AG20443 (cell line): ENCODE measurements at places on chromosomes 3 and 15.
A peak's percentile ranks its signal among the peaks of the same experiment; 100 is the strongest.

- no peak for DNase-seq
Measured at GRCh38 chr3:105401691-105402149, 35.0 kb downstream of the ALCAM start.

- no peak for DNase-seq
Measured at GRCh38 chr3:21449738-21450137, 301.3 kb downstream of the ZNF385D start.

DNA sequence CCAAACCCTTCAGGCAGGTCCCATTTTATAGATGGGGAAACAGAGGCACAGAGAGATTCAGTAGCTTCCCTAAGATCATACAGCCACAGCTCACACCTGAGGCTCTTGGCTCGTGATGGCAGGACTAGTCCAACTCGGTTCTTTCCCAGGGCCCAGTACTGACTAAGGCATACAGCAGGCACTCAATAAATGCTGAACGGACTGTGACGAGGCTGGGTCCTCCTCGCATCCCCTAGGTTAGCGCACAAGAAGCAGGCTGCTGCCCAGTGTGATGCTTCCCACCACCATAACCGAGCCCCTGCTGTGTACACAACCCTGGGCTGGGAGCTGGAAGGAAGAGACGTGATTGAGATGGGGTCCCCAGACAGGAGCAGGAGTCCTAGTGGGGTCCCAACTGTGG is 24.9 kb downstream of the PLXND1 start:
- no peak for DNase-seq

GRCh38 chr3:71247221-71247957 is 336.1 kb downstream of the FOXP1 start:
- DNase-seq = peak; percentile 53

GRCh38 chr3:64627471-64628321 is 60.1 kb downstream of the ADAMTS9 start:
- no peak for DNase-seq

DNA sequence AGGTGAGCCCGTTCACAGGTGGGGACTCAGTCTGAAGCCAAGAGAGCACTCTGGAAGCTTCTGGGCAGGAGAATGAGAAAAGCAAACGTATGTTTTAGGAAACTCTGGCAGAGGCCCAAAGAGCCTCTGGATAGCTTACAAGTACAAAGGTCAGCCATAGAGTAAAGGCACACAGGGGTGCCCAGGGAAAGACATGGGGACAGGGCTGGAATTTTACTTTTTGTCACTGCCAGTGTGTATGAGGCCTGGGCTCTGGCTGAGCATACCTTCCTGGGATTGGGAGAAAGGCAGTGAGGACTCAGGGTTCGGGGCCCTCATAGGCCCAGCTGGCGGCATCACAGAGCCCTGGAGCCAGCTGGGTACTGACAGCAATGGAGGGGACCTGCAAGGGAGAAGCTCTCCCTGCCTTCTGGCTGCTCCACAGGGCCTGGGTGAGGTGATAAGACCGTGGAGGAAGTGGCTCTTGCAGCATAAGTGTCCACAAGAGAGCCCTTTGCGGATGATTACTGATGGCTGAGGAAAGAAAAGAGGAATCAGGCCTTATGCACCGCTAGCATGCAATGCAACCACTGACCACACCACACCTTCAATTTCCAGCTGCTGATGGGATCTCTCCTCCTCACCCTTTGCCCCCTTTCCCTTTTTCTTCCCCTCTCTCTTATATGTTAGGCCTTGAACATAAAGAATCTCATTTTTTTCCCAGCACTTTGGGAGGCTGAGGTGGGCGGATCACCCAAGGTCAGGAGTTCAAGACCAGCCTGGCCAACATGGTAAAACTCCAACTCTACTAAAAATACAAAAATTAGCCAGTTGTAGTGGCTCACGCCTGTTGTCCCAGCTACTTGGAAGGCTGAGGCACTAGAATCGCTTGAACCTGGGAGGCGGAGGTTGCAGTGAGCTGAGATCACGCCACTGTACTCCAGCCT is 25.1 kb upstream of the BCL2L10 start:
- no peak for DNase-seq

DNA sequence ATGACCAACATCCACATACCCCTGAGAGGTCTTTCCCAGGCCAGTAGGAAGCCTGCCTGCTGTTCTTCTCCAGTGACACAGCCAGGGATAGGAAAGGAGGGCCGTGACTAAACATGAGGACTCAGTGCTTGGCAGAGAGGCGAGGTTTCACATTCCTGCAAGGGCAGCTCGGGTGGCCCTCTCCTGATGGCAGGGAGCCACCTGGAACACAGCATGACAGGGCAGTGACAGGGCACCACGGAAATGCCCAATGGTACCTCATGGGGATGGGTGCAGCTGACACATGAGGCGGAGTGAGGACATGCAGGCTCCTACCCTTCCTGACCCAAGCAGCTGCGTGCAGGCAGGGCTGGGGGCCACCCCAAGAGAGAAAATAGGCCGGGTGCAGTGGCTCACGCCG is 7.4 kb upstream of the TGM5 start:
- no peak for DNase-seq

GRCh38 chr3:27565201-27565852 is 81.1 kb upstream of the SLC4A7 start:
- DNase-seq = no peak

- no peak for DNase-seq
Measured at GRCh38 chr3:131491775-131492174, 11.0 kb downstream of the MRPL3 start.

DNA sequence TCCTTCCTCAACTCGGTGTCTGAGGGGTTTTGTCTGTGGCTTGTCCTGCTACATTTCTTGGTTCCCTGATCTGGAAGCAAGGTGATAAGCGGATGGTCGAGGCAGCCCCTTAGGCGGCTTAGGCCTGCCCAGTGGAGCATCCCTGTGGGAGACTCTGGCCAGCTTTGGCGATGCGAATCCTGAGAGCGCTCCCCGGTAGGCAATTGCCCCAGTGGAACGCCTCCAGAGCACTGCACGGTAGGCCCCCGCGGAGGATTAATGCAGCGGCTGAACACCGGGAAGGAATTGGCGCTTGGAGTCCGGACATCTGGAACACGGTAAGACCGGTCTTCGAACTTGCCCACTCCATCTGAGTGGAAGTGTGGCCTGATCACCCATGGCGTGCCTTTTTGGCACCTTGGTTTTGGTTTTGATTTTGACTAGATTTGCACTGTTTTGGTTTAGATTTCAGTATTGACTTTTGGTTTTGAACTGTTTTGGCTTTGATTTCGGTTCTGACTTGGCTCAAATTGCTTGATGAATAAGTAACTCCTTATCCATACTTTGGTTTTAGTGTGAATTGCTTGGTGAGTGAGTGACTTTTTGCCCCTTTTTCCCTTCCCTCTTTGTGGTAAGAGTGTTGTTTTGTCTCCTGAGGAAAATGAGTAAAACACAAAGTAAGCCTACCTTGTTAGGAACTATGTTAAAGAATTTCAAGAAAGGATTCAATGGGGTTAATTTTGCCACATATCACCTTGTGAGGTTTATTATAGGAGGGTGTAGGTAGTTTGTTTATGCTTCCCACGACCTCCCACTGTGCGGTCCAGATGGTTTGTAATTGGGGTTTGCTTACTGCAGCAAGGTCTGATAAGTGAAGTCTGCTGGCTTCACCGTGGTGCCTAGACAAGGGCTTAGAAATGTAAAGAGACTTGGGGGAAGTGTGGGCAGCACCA is 27.1 kb upstream of the GPR156 start:
- DNase-seq = no peak

- no peak for DNase-seq
Measured at GRCh38 chr15:75309711-75310110, 26.2 kb upstream of the COMMD4 start.

GRCh38 chr3:31565288-31565687 is 32.6 kb downstream of the STT3B start:
- no peak for DNase-seq

DNA sequence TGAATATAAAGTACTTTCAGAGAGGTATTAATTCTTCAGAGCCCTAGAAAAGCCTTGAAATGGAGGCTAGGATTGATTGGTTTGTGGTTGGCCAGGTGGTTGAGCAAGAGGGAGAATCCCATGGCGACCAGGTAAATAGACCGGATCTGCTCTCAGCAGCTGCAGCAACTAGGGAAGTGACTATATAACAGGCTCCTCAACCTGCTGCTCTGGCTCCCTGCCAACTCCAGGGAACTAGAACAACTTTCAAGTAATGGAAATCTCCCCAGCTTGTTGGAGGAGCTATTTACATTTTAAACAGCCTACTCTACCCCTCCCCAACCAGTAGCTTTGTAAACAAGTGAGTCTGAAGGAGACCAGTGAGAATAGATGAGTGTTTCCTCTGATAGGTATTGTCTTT is 121.8 kb upstream of the CADM2 start:
- peak; percentile 3 for DNase-seq

GRCh38 chr3:7618606-7619005 is 757.7 kb downstream of the GRM7 start:
- DNase-seq = no peak

DNA sequence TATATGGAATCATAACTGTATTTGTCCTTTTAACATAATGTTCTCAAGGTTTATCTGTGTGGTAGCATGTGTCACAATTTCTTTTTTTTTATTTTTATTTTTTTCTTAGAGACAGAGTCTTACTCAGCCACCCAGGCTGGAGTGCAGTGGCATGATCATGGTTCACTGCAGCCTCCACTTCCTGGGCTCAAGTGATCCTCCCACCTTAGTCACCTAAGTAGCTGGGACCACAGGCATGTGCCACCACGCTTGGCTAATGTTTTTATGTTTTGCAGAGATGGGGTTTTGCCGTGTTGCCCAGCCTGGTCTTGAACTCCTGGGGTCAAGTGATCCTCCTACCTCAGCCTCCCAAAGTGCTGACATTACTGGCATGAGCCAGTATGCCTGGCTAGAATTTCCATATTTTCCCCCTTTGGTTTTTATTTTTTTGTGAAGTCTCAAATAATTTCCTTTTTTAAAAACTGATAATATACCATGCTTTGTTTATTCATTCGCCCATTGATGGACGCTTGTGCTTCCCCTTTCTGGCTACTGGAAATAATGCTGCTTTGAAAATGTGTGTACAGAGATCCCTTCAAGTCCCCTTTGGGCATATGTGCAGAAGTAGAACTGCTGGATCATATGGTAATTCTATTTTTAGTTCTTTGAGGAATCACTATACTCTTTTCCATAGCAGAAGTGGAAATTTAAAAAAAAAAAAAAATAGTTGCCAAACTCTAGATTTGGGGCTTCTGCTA is 28.4 kb downstream of the TMEM40 start:
- no peak for DNase-seq

- DNase-seq = no peak
Measured at GRCh38 chr3:38306941-38307340, 24.8 kb downstream of the SLC22A14 start.

DNA sequence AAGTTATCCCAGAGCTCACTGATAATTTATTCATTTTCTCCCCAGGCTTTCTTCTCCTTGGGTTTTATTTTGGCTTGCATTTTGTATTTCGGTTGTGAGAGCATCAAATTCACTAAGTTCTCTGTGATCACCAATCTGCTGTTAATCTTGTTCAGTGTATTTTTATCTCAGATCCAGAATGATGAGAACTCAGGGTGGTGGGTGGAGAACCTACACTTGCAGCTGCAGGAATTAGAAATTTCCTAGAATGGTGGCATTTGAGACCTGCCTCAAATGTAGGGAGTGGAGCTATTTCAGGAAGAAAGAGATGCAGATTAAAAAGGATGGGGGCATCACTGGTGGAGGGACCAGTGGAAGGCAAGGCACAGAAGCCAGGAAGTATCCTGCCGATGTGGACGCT is 129.6 kb downstream of the OPA1 start:
- no peak for DNase-seq

DNA sequence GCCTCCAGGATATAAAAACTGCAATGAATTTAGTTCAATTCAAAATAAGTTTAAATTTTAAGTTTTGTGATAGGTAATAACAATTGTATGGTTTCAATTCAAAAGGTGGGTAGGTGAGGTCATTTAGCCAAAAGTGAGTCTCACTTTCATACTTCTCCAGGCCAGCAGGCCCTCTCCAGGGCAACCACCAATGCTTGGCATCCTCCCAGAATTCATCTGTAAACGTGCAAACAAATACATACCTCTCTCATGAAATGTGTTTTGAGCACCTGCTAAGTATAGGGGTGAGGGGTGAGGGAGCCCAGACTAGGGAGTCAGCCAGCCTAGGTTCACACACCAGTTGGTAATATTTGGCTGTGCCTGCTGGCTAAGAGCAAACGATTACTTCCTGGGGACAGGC is 22.0 kb upstream of the RBSN start:
- no peak for DNase-seq

- no peak for DNase-seq
Measured at GRCh38 chr3:196700801-196701200, 11.2 kb downstream of the CEP19 start.

GRCh38 chr3:25259871-25260270 is 168.2 kb upstream of the RARB start:
- DNase-seq = no peak

DNA sequence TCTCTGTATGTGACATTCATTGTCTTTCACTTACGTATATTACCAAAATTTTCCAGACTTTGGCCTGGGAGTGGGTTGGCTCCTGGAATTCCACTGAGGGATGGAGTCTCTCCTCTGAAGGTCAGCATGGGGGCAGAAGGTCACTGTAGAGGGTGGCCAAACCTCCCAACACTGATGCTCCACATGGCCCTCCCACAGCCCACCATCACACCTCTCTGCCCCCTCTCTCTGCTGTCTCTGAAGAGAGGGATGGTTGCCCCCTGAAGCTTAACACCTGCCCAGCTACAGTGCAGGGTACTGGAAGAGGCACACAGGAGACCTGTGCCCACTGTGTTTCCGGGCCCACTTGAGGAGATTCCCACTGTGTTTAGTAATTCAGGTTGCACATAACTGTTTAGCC is 52.2 kb downstream of the CMTM6 start:
- DNase-seq = no peak

GRCh38 chr3:28280781-28281180 is 39.4 kb downstream of the CMC1 start:
- DNase-seq = no peak

DNA sequence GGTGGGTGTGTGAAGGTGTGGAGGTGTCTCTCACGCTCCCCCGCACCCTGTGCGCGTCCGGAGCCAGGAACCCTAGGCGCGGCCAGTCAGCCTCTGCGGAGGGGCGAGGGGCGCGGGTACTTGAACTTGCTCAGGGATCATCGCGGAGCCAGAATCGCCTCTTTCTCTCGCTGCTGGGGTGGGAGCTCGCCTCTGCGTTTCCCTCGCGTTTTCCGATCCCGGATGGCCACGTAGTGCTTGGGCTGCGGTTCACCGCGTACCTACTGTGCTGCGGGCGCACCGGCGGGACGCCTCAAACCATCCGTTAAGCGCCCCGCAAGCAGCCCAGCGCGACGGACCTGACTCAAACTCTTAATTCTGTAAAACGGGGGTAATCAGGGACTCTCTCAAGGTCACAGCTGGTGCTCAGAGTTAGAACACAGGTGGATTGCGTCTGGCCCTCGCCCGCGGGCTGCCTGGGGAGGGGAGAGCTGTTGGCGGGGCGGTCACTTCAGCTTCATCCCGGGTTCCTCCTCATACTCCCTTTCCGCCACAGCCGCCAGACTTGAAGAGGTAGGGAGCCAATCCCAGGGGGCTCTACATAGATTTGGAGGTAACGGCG is 686 bp downstream of the MYRIP start:
- peak; percentile 18 for DNase-seq

- no peak for DNase-seq
Measured at GRCh38 chr3:22361521-22361920, 610.5 kb upstream of the ZNF385D start.
